ENCODE measurements at places on chromosomes 6 and 20.

DNA sequence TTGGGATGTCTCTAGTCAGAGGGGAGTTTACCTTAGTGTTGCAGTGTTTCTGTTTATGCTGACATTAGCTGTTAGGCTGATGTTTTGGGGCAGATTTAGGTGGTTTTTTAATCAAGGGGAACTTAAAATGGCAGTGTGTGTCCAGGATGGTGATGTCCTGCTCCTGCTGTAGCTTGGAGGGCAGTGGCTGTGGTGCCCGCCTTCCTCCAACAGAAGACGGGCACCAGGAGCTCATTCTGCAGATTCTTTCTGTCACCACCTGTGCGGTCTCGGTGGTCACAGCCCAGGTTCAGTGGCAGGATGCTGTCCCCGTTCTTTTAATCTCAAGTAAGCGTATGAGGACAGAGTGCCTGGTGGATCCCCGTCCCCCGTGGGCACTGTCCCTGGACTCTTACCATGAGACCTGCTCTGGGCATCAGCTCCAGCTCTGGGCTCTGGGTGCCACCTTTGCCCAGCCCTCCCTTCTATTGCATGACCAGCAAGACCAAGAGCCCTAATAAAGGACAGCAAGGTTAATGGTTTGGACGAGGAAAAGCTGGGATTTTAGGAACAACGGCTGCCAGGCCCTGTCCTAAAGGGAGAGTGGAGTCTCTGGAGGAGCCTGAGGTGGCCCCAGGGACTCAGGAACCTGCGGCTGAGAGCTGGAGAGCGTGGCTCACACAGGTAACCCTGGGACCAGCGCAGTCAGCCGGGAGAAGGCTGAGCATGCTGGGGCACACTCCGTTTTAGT is 217.3 kb downstream of the ERMARD start:
- no peak for DNase-seq

DNA sequence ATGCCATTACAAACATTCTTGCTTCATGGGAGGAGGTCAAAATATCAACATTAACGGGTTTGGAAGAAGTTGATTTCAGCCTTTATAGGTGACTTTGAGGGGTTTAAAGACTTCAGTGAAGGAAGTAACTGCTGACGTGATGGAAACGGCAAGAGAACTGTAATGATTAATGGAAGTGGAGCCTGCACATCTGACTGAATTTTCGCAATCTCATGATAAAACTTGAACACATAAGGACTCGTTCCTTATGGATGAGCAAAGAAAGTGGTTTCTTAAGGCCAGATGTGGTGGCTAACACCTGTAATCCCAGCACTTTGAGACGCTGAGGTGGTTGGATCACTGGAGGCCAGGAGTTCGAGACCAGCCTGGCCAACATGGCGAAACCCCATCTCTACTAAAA is 226.1 kb downstream of the BCAS1 start:
- DNase-seq = no peak

DNA sequence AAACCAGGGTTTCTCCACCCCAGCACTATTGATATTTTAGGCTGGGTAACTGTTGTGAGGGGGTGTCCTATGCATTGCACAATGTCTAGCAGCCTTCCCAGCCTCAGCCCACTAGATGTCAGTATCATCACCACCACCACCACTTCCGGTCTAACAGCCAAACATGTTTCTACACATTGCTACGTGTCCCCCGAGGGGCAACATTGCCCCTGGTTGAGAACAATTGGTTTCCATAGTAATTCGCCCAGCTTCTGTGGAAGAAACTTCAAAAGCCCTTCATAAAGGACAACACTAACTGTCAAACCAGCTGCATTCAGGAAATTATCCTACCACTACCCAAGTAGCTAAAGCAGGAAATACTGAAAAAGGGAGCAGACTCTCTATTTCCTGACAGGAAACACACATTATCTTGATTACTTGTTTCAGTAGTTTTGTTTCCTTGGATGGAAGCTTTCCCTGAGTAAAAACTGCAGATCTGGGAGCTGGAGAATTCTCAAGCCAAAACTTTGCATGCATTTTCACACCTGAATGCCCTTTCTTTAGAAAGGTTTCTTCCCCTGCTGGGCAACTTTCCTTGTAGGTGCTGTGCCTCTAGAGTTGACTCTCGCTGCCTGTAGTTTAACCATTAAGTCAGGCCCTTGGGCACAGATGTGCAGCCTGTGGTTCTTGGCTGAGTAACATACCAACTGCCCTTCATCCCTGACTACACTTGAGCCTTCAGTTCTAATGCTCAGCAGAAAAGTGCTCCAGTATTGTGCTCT is 23.6 kb downstream of the PKHD1 start:
- peak; percentile 4 for DNase-seq

GRCh38 chr6:21000331-21000801 is 466.1 kb downstream of the CDKAL1 start:
- no peak for DNase-seq

DNA sequence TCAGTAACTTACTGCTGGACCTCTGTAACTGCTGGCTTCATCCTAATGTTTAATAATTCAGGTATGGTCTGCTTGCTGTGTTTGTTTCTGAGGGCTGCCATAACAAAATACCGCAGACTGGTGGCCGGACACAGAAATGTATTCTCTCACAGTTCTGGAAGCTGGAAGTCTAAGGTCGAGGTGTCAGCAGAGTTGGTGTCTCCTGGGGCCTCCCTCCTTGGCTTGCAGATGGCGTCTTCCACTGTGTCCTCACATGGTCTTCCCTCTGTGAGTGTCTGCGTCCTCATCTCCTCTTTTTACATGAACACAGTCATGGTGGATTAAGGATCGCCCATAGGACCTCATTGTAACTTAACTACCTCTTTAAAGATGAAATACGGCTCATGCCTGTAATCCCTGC is 389.7 kb upstream of the JARID2 start:
- no peak for DNase-seq

GRCh38 chr6:110755411-110755834 is 59.8 kb downstream of the CDK19 start:
- DNase-seq = no peak

GRCh38 chr20:47317127-47317895 is 39.2 kb downstream of the ZMYND8 start:
- DNase-seq = no peak

DNA sequence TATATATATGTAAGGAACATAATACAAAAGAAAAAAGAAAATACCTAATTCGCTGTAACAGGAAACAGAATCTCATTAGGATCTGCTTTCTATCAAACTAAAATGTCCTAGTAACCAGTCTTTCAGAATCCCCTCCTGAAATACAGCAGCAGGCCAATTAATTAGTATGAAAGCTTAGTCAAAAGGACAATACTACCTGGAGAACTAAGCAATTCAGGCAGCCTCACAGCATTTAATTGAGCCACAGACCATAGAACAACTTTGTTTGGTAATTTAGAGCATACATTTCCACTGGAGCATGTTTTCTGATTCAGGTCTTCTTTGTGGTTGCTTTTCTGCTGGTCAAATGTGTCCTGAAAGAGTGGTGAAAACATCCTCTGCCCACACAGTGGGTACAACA is 516.0 kb downstream of the LMBRD1 start:
- no peak for DNase-seq

DNA sequence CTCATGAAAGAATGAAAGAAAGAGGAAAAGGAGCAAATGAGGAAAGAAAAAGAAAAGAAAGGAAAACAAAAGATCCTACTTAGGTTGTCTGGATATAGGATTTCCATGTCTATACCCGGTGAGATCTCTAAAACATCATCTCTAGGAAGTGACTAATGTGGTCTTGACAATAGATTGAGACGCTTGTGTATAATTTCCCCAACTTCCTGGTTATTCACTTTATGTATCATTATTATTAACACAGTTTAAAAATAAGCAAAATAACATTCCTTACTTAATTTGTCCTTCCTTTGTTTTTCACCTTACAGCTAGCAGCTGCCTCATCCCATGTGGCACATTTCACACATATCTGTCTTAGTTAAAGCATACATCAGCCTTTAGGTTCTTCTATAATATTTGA is 27.0 kb downstream of the LAMA4 start:
- no peak for DNase-seq

- no peak for DNase-seq
These were observed 37.4 kb upstream of the SLC9A8 start for GRCh38 chr20:49775229-49775693.

- no peak for DNase-seq
These were observed 242.6 kb downstream of the TFAP2C start for GRCh38 chr20:56871691-56872090.

- DNase-seq = peak; percentile 20
These were observed 20.4 kb upstream of the EFHC1 start for GRCh38 chr6:52399511-52400312.

GRCh38 chr20:44106615-44107014 is 80.4 kb downstream of the JPH2 start:
- no peak for DNase-seq

- no peak for DNase-seq
These were observed 622.4 kb upstream of the FLRT3 start for GRCh38 chr20:14959506-14960475.

GRCh38 chr6:116512111-116512559 is 696 bp downstream of the CALHM5 start:
- DNase-seq = no peak

DNA sequence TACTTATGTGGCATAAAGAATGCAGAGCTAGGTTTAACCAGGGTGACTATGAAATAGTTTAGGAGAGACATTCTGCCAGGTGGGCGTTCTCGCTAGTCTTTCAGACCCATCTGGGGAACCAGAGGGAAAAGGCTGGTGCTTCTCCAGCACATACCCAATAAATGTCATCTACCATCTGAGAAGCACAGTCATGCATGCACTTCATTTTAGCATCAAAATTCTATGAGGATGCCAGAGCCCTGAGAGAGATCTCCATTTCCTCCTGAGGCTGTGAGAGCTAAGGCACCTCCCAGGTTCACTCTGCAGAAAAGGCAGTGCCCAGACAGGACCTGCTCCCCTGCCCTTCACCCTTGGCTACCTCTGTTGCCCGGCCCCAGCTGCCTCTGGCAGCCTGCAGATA is 231.7 kb upstream of the PRND start:
- no peak for DNase-seq

DNA sequence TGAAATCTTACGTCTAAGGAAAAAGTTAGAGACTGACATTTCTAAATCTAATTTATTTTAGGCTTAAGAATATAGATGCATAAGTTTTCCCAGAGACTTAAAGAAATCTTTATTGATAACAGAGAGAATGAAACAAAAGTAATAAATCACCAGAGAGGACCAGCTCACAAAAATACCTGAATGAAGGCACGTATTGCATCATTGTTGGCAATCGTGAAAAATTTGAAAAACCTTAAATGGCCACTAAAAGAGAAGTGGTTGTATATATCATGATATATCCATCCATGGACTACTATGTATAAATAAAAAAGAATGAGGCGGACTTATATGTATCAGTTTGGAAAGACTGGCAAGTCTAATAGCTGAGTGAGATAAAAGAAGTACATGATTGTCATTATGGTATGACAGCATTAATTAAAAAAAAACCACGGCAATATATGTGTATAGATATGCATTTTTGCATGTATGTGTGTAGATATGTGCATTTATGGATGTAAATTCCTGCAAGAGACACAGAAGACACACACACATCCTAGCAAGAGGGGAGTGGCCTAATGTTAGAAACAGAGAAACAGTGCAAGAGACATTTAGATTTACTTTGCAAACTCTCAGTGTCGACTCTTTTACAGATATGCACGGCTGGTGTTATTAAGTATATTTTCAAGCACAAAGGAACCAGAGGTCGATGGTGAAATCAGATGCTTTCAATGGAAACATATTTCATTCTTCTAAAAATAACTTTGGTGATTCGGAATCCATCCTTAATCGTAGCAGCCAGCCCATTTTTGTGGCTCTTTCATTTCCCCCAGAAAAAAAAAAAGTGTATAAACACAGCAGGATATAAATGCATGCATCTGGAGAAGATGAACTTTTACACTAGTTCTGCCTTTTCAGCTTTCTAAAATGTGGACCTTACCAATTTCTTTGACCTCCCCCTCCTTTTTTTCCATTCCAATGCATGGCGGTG is 156.1 kb upstream of the SALL4 start:
- no peak for DNase-seq

DNA sequence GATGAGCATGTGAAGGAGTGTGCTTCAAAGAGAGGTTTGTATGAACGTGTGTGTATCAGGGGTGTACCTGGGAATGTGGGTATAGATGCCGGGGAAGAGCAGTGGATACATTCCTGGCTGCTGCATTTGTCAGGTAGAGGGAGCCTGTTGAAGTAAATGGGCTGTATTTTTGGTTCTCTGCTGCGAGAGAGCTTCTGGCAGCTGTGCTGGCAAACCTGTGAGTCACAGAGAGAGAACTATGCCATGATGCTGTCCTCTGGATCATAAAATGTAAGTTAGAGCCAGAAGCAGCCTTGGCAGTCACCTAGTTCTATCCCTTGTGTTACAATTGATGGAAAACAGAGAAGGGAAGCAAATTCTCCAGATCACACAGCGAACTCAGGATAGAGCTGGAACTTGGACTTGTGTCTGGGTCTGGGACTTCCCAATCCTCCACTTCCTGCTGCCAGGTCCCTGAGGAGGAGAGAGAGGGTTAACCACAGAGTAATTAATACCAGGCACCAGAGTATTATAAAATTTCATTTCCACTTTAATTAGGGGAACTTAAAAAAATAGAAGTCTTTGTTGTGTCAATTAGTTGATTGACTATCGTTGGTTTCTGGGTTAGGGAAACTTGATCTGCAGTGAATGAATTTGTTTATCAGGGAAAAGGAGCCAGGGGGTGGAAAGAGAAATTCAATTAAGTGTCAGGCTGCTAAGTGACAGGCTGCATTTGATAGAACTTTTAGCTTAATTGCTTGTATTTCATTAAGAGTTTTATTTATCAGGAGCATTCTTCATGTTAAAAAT is 41.1 kb upstream of the GTSF1L start:
- DNase-seq = no peak

GRCh38 chr6:155432293-155432692 is 23.3 kb downstream of the NOX3 start:
- no peak for DNase-seq

DNA sequence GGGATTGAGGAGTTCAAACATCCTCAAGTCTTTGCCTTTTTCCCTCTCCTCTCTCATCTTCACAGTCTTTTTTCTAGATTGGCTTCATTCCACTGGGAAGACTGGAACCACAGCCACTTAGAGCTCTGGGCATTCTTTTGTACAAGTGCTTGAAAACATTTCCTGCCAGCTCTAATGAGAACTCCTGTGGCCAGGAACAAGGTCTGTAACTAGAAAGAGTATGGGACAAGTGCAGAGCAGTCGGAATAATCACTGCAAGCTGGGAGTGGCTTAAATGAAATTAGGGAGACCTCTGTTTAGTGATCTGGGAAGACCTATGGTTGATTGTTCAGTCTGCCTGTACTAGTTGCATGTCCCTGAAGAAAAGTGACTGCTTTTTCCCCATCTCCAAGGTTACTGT is 41.0 kb upstream of the SMIM8 start:
- no peak for DNase-seq

All from hippocampal formation (tissue), 2 donors.